ENCODE measurements at places on chromosomes 16 and 17.

GRCh38 chr17:69703751-69704150, 289.3 kb downstream of the MAP2K6 start:
- DNase-seq, result no peak

DNA sequence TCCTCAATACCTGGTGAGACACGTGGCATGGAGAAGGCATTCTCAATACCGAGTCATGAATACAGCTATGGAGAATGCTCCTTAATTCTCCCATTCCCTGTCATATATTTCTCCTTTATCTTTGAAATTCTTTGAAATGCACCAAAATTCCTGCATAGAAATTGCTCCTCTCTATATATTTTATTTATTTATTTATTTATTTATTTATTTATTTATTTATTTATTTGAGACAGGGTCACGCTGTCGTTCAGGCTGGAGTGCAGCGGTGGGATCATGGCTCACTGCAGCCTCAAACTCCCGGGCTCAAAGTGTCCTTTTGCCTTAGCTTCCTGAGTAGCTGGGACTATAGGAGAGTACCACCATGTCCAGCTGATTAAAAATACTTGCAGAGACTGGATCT, 190.3 kb upstream of the MAF start:
- no peak for DNase-seq

GRCh38 chr17:4540687-4541327, 14.4 kb downstream of the MYBBP1A start:
- DNase-seq, result no peak

GRCh38 chr16:53968454-53968853, 264.5 kb downstream of the FTO start:
- no peak for DNase-seq

- DNase-seq, result no peak
Measured at GRCh38 chr17:83145831-83146230, 66.4 kb downstream of the METRNL start.

GRCh38 chr17:79306424-79307318, 232.0 kb downstream of the ENGASE start:
- no peak for DNase-seq

DNA sequence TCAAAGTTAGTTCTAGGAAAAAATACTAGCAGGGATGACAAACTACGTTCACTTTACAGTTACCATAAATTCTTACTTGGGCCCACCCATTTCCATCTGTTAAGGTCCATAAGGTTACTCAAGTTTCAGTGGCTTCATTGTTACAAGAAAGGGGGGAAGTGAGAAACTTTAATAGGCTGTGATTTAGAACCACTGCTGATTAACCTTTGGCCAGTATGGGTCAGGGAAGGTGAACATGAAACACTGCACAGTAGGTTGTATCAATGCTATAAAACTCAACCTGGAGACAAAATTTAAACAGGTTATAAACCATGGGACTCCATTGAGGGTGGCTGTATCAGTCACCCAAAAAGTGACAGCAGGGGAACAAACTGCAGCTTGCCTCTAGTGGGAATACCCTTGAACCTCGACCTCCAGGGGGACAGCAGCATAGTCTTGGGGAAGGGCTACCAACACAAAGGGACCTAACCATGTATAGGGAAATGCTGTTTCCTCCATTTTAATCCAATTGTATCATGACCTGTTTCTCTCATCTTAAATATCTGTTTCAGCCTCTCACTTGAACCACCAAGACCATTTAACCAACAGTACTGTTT, 10.4 kb downstream of the PTRH2 start:
- no peak for DNase-seq

DNA sequence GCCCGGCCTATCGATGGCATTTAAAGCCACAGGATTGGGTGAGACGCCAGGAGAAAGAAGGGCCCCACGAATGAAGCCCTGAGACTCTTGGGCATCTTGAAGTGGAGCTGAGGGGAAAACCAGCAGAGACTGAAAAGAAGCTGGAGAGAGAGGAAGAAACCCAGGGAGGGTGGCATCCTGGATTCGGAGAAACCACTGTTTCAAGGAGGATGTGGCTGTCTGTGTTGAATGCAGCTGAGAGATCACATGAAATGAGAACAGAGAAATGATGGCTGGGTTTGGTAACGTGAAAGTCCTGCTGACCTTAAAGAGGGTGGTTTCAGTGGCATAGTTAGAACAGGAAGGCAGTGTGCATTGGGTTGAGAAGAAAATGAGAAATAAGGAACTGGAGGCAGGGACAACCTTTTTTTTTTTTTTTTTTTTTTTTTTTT, 3.8 kb downstream of the TNFSF12 start:
- DNase-seq, result no peak

GRCh38 chr16:89658221-89658879, 714 bp downstream of the SPATA33 start:
- DNase-seq, result no peak

- no peak for DNase-seq
Measured at GRCh38 chr16:2846511-2847310, 11.3 kb downstream of the PRSS22 start.

DNA sequence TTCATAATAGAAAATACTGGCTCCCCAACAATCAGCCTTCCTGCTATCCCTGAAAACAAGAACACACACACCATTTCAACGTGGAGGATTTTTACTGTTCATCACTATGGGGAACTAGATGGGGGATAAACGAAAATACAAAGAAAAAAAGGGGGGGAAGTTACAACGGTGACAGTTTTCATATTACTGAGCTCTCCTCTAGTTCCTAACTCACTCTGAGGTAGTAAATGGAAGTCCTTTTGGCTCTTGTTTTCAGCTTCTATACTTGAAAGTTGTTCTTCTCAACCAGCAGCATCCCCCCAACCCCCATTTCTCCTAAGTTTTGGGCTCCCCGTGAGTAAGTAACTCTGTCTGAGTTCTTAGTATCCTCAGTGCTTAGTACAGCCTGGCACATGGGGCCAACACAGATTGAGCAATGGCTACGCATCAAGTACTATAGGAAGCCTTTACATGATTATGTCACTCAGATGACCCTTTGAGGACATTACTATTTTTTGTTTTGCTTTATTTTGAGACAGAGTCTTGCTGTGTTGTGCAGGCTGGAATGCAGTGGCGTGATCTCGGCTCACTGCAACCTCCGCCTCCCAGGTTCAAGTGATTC, 4.2 kb upstream of the CORO7 start:
- DNase-seq, result no peak

GRCh38 chr17:59837308-59838051, 55.3 kb downstream of the TUBD1 start:
- no peak for DNase-seq

DNA sequence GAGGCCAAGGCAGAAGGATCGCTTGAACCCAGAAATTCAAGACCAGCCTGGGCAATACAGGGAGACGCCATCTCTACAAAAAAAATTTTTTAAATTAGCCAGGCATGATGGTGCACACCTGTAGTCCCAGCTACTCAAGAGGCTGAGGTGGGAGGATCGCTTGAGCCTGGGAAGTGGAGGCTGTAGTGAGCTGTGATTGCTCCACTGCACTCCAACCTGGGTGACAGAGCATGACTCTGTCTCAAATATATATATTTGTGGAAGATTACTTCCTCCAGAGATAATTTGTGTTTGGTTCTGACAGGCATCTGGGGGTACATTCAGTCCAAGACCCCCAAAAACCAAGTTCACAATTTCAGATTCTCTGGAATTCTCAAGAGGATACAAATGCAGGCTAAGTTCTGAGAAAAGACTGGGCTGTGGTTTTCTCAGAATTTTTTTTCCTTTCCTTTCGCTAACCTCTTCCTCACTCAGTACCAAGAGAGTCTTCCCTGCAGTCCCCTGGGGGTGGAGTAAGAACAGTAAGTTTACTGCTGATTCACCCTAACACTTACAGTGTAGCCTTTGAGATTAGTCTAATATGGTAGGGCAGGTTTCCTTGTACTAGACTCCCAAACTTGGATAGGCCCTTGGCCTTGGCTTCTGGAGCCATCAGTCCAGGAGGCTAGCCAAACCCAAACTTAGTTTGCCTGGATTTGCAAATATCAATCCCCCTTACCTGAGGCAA, 15.1 kb downstream of the GSDMB start:
- no peak for DNase-seq

Data from right forelimb (tissue), 1 donor.